ENCODE measurements at places on chromosomes 5 and 9.

GRCh38 chr5:39475159-39475571, 50.4 kb upstream of the DAB2 start:
- no peak for DNase-seq

- DNase-seq, result peak; percentile 64
Measured at GRCh38 chr5:522116-522515, 2.1 kb downstream of the SLC9A3 start.

- peak; percentile 76 for DNase-seq
Measured at GRCh38 chr5:181181650-181182565, 23.1 kb downstream of the TRIM7 start.

GRCh38 chr5:169805527-169805934, 168.5 kb downstream of the DOCK2 start:
- DNase-seq, result peak; percentile 43

GRCh38 chr9:108671176-108671575, 184.6 kb downstream of the ACTL7B start:
- no peak for DNase-seq

GRCh38 chr9:32393911-32394310, 9.5 kb downstream of the ACO1 start:
- no peak for DNase-seq

GRCh38 chr9:122912671-122912963, 506 bp downstream of the ZBTB6 start:
- no peak for DNase-seq

- no peak for DNase-seq
Measured at GRCh38 chr5:110371011-110371724, 355.3 kb downstream of the TMEM232 start.

Measured in K562 (cell line).